ELR (cell line): ENCODE measurements at places on chromosomes 5 and 9.

DNA sequence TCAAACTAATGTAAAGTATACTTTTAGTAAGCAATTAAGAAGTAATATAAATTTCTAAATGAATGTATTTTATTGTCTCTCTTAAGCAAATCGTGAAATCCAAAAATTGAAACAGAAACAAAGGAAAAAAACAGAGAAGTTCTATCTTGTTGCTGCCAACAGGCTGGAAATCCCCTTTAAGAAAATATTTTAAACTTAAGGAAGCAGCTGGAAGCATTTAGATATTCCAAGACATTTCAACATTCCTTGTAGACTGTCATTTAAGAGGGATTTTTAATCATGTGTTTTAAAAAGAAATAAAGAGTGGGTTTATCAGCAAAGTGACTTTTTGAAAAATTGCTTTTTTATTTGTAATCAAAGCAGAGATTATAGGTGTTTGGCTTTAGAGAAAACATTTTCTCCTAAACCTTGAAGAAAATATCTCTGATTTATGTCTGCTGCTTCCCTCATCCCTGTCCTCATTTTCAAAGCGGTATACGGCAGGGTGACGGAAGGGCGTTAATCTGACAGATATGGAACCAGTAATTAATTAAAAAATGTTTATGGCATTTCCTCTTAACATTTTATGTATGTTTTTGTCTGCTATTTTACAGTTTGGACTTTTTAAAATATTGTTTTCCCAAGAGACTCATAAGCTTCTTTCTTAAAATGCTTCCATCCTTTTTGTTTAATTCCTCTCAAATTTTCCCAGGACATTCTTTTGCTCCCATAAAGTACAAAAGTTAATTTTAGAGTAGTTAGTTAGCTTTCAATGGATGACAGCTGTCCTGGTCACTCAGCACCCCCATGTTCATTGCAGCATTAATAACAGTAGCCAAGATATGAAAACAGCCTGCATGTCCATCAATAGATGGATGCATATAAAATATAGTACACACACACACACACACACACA lies 245.6 kb downstream of the LURAP1L start:
- DNase-seq: no peak

GRCh38 chr5:100566382-100567141 lies 31.4 kb downstream of the FAM174A start:
- no peak for DNase-seq

DNA sequence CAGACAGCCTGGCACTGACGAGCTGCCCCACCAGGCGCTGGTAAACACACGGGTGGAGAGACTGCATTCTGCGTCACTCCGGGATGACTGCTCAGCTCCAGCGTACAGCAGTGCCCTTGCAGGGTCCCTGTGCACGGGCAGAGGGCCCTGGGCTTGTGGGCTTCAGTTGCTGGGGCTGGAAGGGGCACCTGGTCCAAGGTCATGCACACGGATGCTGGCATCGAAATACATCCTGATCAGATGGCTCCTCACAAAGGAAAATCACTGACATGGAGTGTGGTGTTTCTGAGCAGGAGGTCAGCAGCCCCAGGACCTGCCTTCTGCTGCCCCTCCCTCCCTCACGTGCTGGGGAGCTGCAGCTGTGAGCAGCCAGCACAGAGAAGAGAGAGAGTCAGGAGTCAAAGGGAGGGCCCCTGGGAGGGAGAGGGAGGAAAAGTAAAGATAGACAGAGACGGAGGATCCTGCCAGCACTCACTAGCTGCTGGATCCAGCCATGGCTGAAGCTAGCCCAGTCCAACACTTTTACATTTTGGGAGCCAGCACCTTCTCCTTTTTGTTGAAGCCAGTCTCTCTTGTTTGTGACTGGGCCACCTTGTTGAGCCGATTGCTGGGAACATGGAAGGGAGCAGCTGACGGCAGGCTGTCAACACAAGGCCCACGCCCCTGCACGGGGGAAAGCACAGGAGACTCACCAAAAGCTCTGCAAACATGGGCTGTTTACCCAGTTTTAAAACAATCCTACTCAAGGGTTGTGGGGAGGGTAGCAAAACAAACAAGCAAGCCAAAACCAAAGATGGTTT lies 166.5 kb upstream of the PHYKPL start:
- DNase-seq: no peak

GRCh38 chr9:98158071-98158831 lies 34.2 kb downstream of the CORO2A start:
- peak; percentile 7 for DNase-seq

GRCh38 chr5:120683580-120683979 lies 219.5 kb downstream of the PRR16 start:
- DNase-seq: peak; percentile 24

DNA sequence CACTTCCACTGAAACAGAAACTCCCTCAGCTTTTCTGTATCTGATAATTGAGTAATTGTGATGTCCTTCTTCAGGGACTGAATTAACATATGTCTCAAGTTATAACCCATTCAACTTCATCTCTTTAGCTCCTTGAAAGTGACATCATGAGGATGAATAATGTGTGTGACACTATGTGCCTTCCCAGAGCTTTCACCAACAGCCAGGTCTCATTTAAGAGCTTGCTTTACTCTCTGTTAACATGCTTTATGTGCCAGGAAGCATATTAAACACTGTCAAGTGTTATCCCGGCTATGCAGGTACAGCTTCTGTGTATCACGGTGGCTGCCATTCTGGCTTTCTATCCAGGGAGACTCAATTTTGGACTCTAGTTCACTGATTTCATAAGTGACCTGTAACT lies 799.9 kb downstream of the CDH12 start:
- DNase-seq: no peak

GRCh38 chr5:97231025-97231636 lies 48.1 kb upstream of the RIOK2 start:
- DNase-seq: peak; percentile 85

DNA sequence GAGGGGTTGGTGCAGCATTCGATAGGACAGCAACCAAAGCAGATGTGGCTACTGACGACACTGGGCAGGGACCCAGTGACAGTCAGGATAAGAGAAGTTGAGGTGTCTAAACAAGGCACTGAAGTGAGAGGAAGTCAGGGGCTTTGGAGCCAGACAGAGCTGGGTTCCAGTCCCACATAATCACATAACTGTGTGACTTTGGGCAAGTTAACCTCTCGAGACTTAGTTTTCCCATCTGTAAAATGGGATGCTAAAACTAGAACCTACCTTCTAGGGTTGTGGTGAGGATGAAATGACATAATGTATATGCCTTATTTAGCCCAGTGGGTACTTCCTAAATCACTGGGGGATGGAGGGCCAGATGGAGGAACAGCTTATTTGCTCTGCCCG lies 3.1 kb downstream of the ANGPTL2 start:
- DNase-seq: no peak

- DNase-seq: no peak
Measured at GRCh38 chr5:118646917-118647316, 341.4 kb downstream of the DTWD2 start.

DNA sequence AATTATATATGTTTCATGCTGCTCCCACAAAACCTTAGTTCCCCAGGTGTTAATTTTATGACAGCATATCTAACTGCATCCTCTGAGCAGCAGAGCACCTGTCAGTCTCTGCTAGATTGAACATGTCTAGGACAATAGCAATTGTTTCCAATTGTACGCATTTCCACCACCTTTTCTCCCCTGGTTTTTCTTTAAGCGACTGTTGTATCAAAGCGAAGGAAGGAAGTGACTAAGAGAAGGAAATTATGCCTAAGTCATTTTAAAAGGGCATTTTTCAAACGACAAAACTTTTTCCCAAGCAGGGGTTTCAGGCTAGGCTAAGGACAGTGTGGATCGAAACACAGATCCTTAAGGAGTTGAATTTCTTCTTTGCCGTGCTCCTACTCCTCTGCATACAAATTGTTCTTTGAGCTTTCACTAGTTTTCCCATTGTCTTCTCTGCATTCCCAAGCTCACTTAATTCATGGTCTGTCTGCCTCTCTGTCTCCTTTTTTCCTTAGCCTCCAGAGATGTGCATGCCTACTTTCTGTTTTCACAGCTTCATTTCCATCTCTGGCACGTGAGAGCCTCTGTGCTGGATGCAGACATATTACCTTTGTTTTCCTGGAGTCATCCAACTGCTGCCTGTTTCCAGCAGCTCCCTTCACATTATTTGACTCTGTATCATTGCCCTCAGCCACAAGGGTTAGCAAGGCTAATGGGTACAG lies 39.4 kb upstream of the STARD4 start:
- peak; percentile 30 for DNase-seq

- no peak for DNase-seq
Measured at GRCh38 chr5:146026307-146027010, 78.9 kb downstream of the PLAC8L1 start.

DNA sequence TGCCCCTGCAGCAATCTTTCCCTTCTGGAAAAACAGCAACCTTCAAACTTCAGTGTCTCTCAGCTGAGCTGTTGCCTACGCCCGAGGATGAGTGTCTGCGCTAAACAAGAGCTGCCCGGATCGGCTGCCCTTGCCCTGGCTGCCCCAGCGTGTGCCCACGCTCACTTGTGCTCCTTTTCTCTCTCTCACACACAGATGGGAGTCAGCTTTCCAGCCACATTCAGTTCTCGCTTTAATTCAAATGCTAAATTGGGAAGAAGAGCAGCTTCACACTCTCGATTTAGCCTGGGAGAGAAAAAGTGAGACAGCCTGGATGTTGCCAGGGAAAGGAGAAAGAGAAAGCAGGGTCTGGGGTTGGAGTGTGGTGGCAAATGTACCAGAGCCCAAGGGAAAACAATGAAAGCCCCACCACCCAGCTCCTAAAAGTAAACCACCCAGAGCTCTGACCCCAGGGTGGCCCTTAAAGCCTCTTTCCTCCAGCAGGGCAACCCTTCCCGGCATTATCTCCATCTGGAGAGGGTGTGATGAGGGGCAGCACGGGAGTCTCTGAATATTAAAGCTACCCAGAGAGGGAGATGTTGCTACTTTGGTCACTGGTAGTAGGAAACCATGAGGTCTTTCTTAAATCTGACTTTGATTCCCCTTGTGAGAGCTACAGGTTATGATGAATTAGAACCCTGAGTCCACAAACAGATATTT lies 9.9 kb upstream of the EGR1 start:
- no peak for DNase-seq

DNA sequence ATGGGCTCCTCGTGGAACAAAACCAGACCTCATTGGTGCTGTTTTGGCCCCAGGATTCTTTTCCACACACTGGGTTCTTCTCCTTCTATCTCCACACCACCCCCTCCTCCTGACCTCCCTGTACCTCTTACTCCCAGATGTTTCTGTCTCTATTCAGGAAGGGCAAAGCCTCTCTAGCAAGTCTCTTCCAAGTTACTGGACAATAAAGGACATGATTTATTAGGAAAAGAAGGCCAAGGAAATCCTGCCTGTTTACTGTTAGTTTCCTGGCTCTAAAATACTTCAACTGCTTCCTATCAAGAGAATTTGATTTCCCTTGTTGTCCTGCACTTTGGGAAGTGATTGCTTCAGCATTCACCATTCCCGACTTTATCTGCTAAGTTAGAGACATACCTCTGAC lies 262.0 kb downstream of the SAXO1 start:
- no peak for DNase-seq

DNA sequence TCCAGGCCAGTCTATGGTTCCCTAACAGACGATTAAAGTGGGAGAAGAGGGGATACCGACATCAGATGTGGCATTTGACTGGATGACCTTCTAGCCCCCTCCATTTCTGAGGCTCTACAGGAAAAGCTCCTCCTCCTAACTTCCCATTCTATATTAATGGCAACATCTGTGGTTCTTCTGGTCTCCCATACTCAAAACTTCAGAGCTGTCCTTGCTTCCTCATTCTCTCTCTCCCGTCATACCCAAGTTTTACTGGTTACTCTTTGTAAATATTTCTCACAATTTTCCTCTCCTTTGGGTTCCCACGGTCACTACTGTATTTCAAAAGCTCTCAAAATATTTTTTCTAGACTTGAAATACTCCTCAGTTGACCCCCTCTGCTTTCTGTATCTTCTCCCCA lies 36.0 kb upstream of the IL7R start:
- no peak for DNase-seq

DNA sequence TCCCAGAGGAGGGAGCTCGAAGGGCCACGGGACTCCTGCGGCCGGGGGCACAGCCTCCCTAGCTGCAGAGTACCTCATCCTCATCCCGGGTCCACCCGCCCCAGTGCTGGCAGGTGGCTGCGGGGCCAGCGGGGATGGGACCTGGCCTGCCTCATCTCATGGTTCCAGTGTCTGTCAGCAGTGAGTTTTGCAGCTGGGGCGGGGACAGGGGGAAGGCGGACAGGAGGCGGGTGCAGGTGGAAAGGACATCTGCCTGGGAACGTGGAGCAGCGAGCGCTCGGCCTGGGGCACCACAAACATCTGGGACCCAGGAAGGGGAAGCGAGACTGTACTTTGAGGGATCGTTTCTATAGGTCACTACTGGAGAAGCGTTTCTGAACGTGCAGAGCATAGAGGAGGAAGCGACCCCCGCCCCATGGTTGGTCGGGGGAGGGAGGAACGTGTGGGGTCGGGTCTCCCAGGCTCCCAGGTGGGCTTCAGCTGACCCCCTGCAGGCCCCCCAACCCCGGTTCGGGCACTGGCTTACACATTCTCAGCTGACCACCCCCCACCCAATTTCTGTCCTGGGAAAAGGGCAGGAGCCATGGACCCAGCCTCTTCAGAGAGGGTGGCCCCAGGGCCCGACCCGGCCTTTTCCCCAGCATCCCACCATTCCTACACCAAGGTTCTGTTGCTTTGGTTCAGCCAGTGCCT lies 56.5 kb upstream of the NOTCH1 start:
- no peak for DNase-seq

DNA sequence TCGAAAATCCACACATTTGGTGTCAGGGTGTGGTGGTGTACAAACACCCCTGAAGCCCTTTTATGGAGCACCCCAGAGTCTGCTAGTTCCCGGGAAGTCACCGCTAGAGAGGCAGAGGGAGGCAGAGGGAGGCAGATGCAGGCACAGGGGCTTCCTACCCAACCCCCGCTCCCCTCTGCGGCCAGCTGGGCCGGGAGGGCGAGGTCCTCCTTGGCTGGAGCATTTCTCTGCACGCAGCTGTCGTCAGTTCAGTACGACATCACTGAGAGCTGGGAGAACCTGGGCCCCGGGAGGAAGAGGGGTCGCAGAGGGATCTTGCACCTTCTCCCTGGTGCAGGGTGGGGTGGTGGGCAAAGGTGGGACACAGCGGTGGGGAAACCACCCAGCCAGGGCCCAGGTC lies 15.8 kb upstream of the UBAC1 start:
- DNase-seq: no peak

- peak; percentile 31 for DNase-seq
Measured at GRCh38 chr9:125145425-125145824, 2.1 kb upstream of the SCAI start.

DNA sequence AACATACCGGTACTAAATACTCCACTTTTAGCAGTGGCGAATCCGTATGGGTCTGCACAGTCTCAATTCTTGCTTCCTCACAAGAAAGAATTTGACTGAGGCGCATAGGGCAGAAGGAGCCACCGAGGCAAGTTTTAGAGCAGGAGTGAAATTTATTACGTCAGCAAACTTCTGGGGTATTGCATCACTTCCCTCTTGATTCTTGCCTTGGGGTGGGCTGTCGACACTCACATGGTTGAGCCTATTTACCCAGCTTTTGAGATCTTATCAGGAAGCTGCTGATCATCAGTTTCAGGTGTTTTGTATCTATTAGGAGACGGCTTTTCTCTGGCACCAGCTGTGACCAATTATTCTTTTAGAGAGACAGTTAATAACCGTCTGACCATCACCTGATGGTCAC lies 111.5 kb upstream of the CCNH start:
- no peak for DNase-seq
